Naive thymus-derived CD8-positive, alpha-beta T cell (primary cell): ENCODE measurements at places on chromosomes 13 and 19.
A peak's percentile ranks its signal among the peaks of the same experiment; 100 is the strongest.

GRCh38 chr13:98798849-98799645, 46.6 kb upstream of the SLC15A1 start:
- no peak for DNase-seq

DNA sequence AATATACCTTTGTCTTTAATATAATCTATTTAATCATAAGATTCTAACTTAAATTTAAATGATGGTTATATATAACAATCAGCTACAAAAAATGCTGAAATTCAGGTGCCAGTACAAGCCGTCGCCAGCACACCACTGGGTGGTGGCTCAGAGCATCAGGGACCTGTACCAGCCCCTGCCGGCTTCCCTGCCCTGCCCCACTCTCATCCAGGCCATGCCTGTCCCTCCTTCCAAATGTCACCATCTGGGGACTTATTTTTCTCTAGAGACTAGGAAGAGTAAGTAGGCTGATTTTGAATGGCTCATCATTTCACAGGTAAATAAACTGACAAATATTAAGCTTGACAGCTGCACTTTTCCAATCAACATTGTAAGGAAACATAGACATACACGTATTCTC, 1.6 kb downstream of the METTL21C start:
- DNase-seq, result no peak

- DNase-seq, result no peak
Observed at GRCh38 chr13:38702669-38703068, 15.8 kb downstream of the FREM2 start.

DNA sequence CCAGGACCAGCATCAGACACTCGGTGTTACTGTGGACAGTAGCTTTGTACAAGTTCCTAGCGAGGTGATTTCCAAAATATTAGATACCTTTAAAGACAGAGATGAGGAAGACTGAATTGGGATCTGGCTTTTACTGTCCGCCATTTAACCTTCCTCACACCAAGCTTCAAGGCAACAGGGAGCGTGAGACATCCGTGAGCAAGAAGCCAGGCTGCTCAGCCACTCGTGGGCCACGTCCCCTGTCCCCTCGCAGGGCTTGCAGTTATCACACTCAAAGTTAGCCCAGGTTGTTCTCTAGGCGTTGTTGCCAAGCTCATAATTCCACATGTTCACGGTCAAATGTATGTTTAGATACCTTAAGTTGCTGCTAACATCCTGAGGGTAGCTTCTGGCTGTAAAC, 102.9 kb downstream of the COL4A2 start:
- DNase-seq, result no peak

- DNase-seq, result no peak
Observed at GRCh38 chr19:33422369-33423180, 49.1 kb downstream of the CEBPG start.

DNA sequence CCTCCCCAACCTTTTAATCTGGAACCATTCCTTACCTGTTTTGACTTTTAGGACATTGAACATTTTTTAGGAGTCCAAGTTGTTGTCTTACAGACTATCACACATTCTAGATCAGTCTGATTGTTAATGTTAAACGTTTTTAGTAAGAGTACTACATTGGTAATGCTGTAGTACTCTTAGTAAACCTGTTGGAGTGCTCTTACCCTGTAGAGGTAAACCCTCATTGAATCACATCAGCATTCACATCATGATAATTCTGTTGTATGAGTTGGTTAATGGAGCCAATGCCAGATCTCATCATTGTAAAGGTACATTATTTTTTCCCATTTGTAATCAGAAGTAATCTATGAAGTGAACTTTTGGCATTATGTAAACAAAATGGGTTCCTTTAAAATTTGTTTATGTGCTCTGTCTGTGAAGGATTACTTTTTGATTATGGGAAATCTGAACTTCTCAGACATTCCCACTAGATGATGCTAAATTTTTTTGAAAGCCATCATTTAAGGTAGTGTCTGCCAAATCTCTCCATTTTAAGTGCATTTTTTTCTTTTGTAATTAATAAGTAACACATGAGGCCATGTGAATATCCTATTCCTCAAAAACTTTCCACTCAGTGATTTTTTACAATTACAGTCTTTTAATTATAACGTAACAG, 55.2 kb downstream of the VWA8 start:
- no peak for DNase-seq

DNA sequence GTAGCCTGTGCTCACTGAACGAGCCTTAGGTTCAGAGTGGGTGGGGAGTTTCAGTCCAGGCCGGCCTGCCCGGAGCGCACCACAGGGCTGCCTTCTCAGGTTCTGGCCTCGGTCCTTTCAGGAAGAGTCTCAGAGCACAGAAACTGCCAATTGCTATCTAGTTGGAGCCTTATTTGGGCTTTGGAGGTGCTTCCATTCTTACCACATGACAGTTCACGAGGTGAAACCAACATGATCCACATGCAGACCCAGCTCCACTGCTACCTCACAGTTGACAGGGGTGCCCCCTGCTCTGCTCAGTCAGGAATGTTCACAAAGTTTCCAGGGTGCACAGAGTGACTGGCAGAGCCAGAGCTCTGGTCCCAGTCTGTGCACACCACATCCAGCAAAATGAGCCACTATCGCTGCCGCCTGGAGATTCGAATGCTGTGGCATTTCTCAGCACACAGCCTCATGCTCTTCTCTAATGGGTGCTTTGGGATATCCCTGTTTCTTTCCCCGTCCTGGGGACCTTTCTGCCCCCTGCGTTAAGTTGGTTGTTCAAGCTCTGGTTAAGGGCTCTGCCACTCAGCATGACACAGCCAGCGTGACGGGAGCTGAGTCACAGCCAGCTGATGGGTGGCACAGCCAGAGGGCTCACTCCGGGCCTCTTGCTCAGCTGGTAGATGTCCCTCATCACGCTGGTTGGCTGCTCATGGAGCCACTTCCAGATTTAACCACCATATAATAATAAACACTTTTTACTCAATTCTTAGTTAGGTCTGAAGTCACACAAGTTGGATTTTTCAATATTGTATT, 7.5 kb upstream of the SACS start:
- DNase-seq, result no peak

DNA sequence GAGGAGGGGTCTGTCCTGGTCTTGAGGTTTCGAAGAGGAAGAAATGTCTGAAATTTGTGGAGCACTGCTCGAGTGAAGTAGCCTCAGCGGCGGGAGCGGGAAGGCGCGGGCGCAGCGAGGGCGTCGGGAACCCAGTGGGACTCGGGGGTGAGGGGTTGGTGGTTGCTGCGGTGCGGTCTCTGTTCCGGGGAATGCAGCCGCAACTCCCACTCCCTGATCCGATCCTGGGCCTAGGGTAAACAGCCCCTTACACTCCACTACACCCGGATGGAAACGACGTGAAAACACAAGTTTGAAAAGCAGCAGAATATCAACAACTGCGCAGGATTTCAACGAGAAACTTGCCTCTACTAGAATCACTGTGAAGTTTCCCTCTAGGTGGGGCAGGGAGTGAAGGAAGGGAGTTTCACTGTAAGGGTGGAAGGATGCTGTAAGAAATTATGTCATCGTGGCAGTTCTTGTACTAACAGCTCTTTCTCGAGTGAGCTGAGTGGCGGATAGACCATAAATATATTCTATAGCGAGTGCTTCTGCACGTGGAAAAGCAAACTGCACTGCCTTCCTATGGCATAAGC, 2.0 kb upstream of the KLF12 start:
- DNase-seq, result peak; percentile 78

GRCh38 chr19:42409477-42409876, 17.7 kb downstream of the LIPE start:
- DNase-seq, result no peak

DNA sequence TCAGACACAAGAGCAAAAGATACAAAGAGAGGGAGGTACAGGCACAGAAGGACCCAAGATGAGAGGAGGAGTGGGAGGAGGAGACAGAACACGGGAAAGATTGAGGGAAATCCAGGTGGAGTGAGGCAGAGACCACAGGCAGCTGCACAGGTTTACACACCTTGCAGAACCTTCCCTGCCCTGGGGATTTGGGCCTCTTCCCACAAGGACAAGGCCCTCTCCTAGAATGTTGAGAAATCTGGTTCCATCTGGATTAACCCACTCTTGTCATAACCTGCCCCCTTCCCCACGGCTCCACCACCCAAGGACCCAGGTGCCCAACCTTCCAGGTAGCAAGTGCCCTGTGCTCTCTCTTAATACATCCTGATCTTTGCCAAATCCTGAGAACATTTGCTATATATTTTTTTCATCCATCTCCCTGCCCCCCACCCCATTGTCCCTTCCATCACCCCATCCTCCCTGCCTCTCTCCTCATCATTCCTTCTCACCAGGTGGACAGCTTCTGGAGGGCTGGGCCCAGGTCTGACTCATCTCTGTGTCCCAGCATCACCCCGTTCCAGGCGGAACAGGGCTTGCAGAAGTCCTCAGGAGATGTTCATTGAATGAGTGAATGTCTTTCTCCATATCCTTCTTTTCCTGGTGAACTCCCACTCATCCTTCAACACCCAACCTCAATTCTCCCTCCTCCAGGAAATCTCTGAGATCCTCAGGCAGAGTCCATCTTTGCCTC, 8.8 kb upstream of the KLK8 start:
- DNase-seq, result no peak

DNA sequence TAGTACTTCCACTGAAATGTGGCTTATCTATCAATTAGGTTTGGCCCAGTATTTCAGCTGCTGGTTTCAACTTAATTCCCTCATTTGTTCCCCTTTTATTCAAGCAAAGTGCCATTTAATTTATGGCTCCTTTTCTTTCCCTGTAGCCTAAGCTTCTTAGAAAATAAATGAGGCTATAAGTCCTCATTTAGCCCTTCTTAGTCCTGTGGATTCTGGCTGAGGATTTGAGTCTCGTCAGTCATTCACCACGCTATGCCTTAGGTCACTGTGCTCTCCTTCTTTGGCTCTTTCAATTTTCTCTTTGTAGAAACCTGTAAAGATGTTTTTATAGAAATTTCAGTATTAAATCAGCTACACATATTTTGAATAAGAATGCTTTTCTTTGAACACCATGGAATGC, 579.1 kb downstream of the GPC6 start:
- no peak for DNase-seq

- no peak for DNase-seq
Observed at GRCh38 chr19:5448374-5448773, 6.8 kb upstream of the ZNRF4 start.

DNA sequence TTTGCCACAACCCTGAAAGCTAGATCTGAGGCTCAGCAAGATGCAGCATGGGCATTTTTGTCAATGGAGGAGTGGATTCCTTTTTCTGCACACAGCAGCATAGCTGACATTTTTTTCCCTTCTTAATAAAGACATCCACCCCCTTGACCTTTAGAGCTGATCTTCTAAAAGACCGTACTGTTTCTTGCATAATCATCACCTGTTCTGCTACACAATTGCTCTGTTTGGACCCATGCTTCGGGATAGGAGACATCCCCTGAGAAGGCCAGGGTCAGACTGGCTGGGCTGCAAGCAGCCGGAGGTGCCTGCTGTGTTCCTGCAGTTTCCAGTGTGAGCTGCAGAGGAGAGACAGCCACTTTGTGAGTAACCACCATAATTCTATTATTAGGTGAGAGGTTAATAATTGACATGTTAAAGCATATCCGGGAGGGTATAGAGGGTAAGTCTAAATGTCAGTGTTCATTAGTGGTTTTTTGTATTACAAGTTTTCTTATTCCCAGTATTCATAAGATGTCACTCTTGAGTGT, 108.5 kb upstream of the C1QTNF9B start:
- DNase-seq, result no peak

DNA sequence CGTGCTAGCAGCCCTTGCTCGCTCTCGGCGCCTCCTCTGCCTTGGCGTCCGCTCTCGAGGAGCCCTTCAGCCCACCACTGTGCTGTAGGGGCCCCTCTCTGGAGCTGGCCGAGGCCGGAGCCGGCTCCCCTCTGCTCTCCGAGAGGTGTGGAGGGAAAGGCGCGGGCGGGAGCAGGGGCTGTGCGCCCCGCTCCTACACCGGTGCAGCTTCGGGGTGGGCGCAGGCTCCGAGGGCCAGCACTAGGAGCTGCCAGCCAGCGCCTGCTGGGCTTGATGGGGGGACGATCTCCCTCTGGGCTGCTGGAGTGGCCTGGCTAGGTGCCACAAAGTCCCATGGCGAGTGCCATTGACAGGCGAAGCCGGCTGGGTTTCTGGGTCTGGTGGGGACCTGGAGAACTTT, 365.5 kb downstream of the SLITRK1 start:
- DNase-seq, result no peak

GRCh38 chr19:18612772-18613588, at the start of gene TMEM59L:
TSS of gene TMEM59L (plus strand) at chr19:18612870. CDS start at chr19:18612959, 89 bp downstream.
- peak; percentile 56 for DNase-seq

DNA sequence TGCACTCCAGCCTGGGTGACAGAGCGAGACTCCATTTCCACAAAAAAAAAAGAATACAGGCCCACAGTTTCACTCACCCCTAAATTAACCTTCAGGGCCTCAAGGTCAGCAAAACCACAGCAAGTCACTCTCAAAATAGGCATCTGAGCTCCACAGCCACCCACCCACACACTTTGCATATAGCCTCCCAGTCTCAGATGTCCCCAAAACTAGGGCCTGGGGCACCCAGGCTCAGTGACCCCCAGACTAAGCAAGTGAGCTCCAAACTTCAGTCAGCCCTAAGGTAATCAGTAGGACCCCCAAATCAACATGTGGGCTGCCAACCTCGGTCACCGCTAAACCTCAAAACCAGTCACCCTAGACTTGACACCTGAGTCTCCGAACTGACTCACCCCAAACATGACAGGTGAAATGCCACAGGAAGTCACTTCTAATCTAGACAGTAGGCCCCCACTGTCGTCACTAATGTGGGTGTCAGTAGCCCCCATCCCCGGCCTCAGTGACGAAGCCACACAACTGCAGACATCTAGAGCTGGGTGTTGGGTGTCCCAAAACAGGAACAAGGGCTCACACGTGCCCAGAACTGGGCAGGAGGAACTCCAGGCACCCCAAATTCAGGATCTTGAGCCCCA, 13.9 kb downstream of the RABAC1 start:
- DNase-seq, result peak; percentile 79

DNA sequence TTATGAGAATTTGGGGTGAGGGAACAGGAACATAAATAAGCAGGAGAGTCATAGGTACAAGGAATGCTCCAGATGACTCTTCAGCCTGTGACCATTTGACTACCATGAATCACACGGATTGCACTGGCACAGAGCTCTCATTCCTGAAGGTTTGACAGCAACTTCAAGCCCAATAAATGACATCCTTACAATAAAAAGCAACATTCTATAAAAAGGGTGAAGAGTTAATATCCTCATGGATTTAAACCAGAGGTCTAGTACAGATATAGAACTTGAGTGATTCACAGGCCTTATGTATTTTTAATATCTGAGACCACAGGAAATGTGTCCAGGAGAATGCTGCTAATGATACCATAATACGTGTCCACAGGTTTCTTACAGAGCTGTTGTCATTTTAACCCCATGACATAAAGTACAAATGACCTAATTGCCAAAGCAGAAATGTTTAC, 158.1 kb downstream of the IRS2 start:
- DNase-seq, result no peak

GRCh38 chr13:93889430-93889951, 590.0 kb downstream of the DCT start:
- no peak for DNase-seq

DNA sequence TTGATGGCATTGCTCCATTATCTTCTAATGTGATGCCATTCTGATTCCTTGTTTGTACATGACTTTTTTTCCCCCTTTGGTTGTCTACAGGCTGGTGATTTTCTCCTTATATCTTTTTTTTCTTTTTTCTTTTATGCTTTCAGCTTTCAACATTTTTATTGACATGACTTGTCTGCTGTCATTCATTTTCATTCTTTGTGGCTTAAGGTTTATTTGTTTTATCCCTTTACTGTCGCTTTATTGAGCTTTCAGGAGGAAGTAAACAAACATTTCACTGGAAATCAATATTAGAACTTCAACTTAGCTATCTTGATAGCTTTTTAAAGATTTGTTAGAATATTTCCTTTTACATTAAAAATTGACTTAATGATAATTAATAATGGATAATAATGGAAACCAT, 9.7 kb downstream of the ITM2B start:
- no peak for DNase-seq
